NCI-H1105 treated with DMSO at 0.1 percent for 48 hours (cell line): ENCODE measurements at places on chromosomes 16 and 17.

GRCh38 chr17:40490289-40490853, 11.1 kb downstream of the TNS4 start:
- no peak for DNase-seq

DNA sequence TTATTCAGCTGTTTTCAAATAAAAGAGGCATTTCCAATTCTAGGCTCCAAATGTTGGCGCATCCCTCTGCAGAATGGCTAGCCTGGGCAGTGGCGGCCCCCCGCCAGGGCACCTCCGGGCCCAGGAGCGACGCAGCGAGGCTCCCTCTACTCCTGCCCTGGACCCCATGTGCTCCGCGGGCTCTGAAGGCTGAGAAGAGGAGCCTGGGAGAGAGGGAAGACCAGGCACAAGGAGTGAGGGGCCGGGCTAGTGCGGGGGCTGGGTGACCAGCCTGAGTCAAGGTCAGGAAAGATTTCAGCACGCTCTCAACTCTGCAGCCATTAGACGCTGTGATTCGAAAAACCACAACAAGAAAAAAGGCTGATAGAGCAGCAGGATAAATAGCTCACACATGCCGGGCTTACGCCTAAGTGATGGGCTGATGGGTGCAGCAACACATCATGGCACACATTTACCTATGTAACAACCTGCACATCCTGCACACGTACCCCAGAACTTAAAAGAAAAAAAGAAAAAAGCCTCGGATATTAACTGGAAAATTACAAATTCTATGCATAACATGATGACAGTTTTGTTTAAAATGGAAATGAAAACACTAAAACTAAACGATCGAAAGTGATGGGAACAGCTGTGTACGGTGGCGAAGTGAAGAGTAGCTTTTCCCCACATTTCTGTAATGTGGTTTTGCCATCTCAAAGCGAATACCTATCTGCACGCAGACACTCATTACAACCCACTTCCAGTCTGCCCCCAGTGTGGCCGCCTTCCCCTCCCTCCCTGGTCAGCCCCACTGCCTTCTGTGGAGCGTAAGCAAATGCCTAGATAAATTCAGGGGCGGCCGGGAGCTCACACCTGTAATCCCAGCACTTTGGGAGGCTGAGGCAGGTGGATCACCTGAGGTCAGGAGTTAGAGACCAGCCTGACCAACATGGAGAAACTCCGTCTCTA, 44.4 kb downstream of the MAP1LC3B start:
- DNase-seq: no peak

DNA sequence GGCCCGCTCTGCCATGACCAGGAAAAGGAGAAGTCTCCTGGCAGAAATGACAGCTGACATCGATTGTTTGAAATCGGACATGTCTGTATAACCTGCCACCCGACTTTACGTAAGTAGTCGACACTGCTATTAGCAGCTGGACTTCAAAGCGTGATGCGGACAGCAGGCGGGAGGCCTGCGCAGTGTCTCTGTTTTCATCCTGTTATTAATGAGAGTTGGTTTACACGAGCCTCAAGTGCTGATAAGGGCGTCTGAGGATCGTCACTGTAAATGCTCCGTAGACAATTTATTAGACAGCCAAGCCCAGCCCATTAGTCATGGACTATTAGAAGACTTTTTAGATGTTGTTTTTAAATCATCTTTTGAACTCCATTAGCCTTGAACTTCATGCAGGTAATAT, 328.3 kb downstream of the FOXL1 start:
- no peak for DNase-seq

DNA sequence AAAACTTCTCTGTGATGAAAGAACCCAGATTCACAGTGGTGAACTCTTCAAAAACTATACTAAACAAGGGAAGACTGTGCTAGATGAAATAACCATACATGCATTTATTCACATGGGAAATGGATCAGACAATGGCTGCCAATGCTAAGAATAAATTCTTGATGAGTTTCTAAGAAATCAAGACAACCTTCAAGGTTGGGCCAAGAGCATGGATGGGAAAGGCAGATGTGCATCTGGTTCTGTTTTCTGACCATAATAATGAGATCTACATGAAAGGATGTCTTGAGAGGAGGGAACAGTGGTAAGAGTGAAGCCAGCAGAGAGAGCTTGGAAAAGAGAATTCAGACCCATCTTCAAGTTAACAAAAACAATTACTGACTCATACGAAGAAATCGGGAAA, 31.4 kb downstream of the ANKRD11 start:
- DNase-seq: no peak

DNA sequence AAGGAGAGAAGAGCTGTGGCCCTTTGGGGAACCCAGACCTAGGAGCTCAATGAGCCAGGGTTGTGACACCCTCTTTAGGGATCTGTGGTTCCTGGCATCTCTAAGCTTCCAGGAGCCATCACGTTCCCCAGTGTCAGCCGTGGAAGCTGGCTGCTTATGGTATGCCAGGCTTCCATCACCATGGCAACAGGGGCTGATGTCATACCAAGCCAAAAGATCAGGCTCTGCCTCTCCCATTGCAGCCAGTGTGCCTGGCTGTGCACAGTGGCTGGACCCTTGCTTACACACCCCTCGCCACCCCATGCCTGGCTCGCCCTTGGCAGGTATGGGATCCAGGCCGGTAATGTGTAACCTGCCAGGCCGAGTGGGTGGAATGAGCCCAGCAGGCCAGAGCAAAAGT, 91.1 kb downstream of the SSH2 start:
- no peak for DNase-seq

DNA sequence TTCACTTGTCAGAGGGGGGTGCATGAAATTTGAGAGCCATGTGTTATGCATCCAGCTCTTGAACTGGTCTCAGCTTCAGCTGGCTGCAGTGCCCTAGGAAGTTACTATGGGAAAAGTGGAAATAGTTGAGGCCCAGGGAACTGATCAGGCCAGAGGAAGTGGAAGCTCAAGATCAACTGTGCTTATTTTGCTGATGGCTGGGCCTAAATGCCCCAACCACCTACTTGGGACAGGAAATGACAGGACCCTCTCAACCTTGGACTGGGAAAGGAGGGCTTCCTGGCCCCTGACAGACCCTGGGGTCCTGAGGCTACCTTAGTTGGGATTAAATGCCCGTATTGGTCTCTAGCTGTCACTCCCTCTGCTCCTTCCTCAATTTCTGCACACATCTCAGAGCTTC, 1.2 kb upstream of the TAOK2 start:
- no peak for DNase-seq

GRCh38 chr16:28964496-28964895, 10.1 kb upstream of the SPNS1 start:
- no peak for DNase-seq

GRCh38 chr17:29749045-29749825, 126.5 kb upstream of the CORO6 start:
- DNase-seq: no peak

DNA sequence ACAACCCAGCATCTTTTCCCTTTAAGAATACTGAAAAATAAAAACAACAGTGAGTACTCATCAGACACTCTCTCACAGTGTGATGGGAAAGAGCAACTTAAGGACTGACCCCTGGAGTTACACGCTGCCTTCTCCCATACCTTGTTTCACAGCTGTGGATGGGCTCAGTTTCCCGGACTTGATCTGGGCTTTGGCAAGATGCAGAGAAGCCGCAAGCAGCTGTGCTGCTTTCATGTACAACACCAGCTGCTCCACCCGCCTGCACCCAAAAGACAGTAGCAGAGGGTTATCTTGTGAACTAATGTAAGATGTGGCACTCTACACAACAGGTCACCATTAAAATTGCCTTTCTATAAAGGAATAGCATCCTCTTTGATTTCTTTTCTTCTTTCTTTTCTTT, 32.7 kb upstream of the ALDH3A1 start:
- DNase-seq: no peak

GRCh38 chr17:6496116-6496481, 51.8 kb downstream of the PIMREG start:
- DNase-seq: no peak

DNA sequence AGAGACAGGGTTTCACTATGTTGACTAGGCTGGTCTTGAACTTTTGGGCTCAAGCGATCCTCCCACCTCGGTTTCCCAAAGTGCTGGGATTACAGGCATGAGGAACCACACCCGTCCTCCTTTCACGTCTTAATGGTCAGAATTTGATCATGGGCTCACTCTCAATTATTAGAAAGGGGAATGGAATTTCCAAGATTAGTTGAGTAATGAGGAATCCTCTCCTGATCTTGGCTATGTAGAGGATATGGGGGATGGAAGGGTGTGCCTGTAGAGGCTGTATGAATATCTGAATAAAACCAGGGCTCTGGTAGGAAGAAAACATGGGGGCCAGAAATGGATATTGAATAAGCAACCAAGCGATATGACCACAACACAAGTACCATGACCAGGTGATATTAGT, 25.9 kb upstream of the SMURF2 start:
- no peak for DNase-seq

DNA sequence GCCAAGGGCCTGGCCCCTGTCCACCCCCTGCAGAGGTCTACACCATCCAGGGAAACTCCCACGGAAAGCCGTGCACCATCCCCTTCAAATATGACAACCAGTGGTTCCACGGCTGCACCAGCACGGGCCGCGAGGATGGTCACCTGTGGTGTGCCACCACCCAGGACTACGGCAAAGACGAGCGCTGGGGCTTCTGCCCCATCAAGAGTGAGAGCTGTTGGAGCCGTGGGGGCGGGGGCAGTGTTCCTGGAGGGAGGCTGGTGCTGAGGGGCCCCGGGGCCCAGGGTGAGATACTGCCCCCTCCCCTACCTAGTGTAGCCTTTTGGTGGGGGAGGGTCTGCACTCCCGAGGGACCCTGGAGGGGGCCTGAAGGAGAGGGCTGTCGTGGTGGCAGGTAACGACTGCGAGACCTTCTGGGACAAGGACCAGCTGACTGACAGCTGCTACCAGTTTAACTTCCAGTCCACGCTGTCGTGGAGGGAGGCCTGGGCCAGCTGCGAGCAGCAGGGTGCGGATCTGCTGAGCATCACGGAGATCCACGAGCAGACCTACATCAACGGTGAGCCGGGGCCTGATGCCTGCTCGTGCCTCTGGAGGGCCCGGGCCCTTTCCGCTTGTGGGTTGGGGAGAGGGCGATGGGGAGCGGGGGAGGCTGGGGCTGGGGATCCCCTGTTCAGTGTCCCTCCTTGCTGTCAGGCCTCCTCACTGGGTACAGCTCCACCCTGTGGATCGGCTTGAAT, 38.8 kb downstream of the MRC2 start:
- no peak for DNase-seq

DNA sequence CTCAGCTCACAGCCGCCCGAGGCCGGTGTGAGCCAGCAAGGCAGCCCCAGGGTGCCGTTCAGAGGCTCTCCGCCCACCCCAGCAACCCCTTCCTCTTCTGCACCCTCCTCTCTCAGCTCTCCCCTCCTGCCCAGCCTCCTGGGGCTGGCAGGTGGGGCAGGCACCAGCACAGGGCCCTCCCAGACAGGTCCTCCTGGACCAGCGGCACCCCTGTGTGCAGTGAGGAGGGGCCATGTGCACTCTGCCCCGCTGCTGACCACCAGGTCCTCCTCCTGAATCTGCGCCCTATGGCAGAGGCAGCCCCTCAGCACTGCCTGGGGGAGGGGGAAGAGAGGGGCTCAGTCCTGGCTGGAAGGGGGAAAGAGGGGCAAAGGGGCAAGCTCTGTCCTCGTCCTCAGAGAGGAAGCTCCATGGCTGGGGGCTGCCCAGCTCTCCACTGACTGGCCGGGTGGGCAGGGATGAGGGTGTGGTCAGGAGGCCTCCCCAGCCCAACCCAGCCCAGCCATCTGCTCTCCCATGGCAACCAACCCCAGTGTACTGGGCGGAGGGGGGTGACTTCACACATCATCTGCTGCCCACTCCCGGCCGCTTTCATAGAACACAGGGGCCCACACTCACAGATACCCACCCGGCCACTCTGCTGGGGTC, 5.4 kb upstream of the BCAR1 start:
- DNase-seq: no peak

DNA sequence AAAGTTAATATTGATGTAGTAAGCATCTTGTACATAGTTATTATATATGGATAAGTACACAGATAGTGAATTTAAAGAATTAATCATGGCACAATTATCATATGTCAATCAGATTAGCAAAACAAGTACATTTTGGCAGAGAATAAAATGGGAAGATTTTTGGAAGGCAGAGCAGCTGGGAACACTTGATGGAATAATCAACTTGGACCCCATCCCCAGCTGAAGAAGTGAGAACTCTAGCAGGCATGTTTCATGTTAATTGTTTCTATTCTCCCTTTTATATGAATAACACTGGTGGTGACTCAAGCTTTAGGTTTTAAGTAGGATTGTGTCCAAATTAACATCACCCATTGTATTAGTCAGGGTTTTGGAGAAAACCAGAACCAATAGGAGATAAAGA, 198.7 kb downstream of the KCNJ2 start:
- DNase-seq: no peak

GRCh38 chr17:28577466-28577824, 750 bp upstream of the ALDOC start:
- no peak for DNase-seq

GRCh38 chr17:20981046-20981920, 61.5 kb downstream of the USP22 start:
- DNase-seq: no peak

GRCh38 chr16:72921106-72921505, 126.8 kb downstream of the ZFHX3 start:
- no peak for DNase-seq

DNA sequence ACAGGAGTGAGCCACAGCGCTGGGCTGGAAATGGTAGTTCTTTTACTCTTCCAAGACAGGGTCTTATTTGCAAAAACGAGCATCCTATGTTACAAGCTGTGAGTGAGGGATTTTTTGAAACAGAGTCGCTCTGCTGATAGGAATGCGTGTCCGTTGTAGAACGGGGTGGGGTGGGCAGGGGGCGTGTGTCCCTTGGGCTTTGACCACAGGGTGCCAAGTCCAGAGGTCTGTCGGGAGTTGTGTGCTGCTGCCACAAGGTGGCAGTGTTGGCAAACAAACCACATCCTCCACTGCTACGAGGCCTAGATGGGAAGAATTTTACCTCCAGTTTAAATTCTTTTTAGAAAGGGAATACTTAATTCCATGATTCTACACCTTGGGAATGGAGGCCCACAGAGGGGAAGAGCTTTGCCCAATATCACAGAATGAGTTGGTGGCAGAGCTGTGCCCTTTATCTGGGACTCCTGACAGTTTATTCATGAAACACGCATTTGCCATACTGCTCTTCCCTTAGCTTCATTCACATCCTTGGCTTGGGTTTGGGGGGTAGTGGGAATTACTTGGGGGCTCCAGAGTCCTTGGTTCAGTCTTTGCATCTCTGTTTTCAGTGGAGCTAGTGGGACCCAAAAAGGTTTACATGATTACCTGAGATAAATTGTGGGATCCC, 30.6 kb upstream of the ETV4 start:
- DNase-seq: peak; percentile 28
